ENCODE measurements at places on chromosomes 1 and 21. TPM values are rescaled to one million over a fixed set of nuclear protein-coding genes. Genes with fewer than 3 reads are reported as not detected.

Gene RORC
- total RNA-seq, result not detected

Gene RNU1-3
- total RNA-seq, result under 0.01 TPM

Gene LEMD1
- not detected for total RNA-seq

Gene NBPF10
- 0.40 TPM for total RNA-seq

Gene WDR3
- total RNA-seq, result 11.3 TPM

Gene BSND
- not detected for total RNA-seq

Gene SPRR2B
- total RNA-seq, result not detected

Gene NEXN
- 6.3 TPM for total RNA-seq

Gene MARK1
- total RNA-seq, result 0.65 TPM

Gene ZNF593OS
- not detected for total RNA-seq

Gene HMGCS2
- not detected for total RNA-seq

Gene GBP7
- total RNA-seq, result not detected

Gene PRKAA2
- 4.0 TPM for total RNA-seq

Gene RXFP4
- total RNA-seq, result not detected

Gene ZNF692
- 4.4 TPM for total RNA-seq

Gene MYOG
- total RNA-seq, result not detected

Gene ADAMTS5
- total RNA-seq, result under 0.01 TPM

Gene XPR1
- total RNA-seq, result 25.9 TPM

Gene MIXL1
- under 0.01 TPM for total RNA-seq

Gene SLC22A15
- total RNA-seq, result not detected

Gene TNFRSF8
- not detected for total RNA-seq

Gene ACTL8
- not detected for total RNA-seq

Gene SPRR4
- not detected for total RNA-seq

Gene HES3
- total RNA-seq, result not detected

Gene ICOSLG
- total RNA-seq, result 0.65 TPM

Gene CFHR1
- not detected for total RNA-seq

Gene TPM3
- 300 TPM for total RNA-seq

Gene CD5L
- total RNA-seq, result not detected

Gene NIBAN1
- 0.60 TPM for total RNA-seq

Gene MAP1LC3C
- not detected for total RNA-seq

Gene TMEM79
- 0.44 TPM for total RNA-seq

Gene PCSK9
- total RNA-seq, result under 0.01 TPM

Gene HTR1D
- total RNA-seq, result under 0.01 TPM

Gene DMRTA2
- total RNA-seq, result not detected

Gene FCMR
- total RNA-seq, result not detected

Gene AMY1B
- total RNA-seq, result not detected

Gene CLDN14
- total RNA-seq, result not detected

Gene KCNJ9
- not detected for total RNA-seq

Gene SSBP3
- total RNA-seq, result 8.1 TPM

Gene B3GALT2
- total RNA-seq, result 3.7 TPM

Gene C2CD2
- 34.3 TPM for total RNA-seq

Gene FAM177B
- total RNA-seq, result not detected

Gene APCS
- total RNA-seq, result not detected

Gene SYCP1
- total RNA-seq, result not detected

Gene SNAPIN
- 48.8 TPM for total RNA-seq

Gene COL16A1
- total RNA-seq, result 0.79 TPM

Gene PPOX
- total RNA-seq, result 13.3 TPM

Gene FAM72D
- total RNA-seq, result 0.87 TPM

Measured in lung microvascular endothelial cell (primary cell).